ENCODE measurements at places on chromosomes 5 and 9.
A peak's percentile ranks its signal among the peaks of the same experiment; 100 is the strongest.

DNA sequence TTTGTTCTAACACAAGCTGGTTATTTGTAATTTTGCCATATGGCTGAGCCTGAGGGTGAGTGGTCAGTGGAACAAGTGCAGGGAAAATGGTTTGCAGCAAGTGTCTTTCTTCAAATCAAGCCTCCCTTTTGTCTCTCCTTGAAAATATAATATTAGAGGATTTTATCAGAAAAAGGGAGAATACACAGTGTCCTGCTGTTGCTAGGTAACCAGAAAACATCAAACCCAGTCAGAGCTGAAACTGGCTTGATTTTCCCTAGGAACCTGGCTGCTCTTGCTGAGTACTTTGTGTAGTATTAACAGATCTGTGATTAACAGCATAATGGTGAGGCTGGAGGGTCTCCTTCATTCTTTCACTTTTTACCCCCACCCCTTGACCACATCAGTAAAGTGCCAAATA is 314.0 kb downstream of the ARHGEF28 start:
- DNase-seq = no peak

DNA sequence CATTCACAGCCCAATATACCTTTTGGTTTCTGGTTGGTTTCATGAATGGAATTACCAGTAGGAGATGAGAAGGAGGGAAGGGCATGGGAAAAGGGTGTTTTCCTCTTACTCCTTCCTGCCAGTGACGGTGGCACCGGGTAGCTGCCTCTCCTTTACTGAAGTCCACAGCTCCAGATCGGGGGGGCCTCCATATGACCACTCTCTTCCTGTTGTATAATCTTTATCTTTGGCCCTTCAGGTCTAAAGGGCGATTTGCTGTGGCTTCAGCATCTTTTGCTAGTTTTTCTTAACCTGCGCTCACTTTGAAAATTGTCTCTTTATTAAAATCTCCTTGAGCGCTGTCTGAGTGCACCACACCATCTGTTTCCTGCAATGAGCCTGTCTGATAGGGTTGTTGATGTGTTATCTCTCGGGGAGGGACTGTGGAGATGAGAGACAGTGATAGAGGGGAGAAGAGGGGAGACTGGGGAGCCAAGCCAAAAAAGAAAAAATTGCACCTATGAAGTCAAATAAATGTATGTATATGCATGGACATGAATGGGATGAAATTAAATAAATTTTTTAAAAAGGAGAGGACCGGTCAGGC is 449.3 kb upstream of the KLF4 start:
- no peak for DNase-seq

DNA sequence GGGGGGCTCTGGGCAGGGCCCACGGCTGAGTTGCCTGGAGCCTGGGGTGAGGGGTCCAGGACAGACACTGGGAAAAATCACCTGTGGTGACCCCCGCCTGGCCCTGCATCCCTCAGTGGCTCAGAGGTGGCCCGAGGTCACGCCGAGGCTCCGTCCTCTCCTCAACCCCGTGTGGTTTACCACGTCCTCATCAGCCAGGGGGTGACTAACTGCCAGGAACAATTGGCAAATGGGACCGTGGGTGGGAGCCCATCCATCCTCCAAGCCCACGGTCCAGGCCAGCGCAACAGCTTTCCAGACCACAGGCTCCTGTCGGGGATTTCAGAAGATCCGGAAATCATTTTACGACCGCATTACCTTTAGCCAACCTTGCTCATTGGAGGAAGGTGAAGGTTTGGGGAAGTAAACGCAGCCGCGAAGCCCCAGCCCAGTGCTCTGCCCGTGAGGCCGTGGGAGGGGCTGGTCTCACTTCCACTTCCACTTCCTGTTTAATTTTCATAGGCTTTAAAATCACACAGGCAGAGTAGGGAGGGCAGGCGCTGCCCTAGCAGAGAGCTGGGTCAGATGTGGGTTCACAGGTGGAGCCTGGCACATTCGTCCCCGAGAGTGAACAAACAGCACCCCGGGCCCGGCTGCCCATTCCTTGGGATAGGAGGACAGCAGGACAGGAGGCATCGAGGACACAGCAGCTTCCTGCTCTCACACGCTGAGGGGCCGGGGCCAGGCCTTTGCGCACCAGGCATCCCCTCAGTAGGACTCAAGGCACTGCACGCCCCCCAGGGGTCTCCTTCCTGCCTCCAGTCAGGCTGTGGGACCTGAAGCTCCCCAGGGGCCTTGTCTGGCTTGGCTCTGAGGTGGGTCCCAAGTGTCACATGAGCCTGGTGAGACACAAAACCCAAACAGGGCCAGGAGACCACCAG is 19.8 kb upstream of the SLC9A3 start:
- peak; percentile 75 for DNase-seq

DNA sequence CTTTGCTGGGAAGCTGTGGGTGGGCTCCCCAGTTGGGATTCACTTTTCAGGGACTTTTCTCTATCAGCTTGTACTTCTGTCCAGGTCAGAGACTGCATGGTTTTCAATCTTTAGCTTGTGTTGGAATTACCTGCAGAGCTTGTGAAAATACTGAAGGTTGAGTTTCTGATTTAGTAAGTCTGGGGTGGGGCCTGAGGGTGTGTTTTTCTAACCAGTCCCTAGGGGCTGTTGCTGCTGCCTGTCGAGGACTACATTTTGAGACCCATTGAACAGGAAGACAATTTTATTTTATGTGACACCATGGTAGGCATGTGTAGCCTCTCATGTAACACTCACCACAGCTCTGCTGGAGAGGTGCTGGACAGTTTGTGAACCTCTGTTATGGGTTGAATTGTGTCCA is 14.7 kb upstream of the MLANA start:
- DNase-seq = no peak

DNA sequence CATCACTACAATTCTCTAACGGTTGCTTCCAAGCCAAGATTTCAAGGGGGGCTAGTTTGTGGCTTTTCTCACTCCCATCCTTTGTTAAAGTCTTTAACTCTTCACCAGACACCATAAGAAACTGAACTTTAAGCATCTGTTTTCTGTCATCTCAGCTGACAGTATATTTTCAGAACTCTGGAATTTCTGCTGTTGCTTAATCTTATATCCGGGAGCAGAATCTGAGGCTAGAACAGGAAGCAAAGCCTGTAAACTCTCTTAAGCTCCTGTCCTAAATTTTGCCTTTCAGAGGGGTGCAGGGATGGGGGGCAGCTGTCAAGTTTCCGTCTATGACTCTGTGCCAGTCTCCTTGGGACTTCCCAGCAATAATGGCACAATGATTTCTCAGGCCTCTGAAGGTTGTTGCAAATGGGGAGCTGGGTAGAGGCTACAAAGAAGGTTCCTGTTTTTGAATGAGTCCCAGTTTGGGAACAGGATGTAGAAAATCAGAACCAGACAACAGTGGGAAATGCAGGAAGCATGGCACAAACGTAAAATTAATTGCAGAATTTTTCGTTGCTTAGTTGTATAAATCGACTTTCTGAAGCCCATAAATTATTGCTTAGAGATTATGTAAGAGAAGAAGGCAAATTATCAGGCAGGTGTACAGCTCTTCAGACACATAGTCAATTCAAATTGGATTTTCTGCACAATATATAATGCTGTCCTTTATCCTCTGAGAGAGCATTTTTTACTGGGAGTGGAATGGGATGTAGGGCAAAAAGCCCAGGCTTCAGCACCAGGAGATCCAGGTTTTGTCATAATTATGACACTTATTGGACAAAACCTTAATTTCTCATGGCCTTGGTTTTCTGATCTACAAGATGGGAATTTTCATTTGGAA is 430.9 kb downstream of the DMAC1 start:
- no peak for DNase-seq

DNA sequence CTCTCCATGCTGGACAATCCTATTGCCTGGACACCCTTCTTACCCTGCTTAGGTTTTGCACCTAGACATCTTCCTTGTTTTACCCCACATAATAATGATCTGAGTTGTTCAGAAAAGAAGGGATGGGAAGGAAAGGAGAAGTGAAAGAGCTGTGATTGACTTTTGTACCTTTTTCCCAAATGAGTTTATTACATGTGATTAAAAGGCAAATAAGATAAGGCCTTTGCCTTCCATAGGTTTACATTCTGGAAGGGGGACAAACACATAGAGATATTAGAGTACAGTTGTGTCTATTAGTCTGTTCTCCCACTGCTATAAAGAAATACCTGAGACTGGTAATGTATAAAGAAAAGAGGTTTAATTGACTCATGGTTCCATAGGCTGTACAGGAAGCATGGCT is 67.1 kb upstream of the RIOK2 start:
- DNase-seq = no peak
